ENCODE measurements at places on chromosomes 1 and 21. TPM values are rescaled to one million over a fixed set of nuclear protein-coding genes. Genes with fewer than 3 reads are reported as not detected.
A peak's percentile ranks its signal among the peaks of the same experiment; 100 is the strongest.

DNA sequence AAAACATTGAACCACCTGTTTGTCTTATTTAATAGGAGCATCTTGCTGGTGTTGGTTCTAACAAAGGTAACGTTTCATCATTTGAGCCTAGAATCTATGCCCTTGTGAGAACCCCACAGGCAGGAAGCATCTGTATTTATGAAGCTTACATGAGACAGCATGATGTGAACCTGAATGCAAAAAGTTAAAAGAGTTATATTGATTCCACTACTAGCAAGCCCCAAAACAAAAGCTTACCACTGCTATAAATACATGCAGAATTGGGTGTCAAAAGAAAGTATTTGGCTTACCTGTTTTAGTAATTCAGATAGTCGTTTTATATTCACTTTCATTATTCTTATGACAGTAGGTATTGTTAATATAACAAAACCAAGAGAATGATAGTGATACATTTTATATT lies 301.2 kb upstream of the ADGRL2 start:
- no peak for DNase-seq

DNA sequence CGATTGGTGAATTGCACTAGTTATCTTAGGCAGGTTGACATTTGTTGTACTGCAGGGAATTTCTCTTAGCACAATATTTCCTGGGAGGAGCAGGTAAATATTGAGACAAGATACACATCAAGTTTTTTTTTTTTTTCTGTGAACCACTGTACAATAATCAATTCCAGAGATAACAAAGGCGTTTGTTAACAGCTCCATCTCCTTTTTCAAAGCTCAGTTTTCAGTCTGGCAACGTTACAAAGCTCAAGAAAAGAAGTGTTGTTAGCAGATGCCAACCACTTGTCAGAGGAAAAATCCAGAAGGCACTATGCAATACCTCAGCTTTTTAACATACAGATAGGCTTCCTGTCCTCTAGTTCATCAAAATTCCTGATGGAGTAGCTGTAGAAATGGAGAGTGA lies 40.9 kb upstream of the DAB1 start:
- no peak for DNase-seq

DNA sequence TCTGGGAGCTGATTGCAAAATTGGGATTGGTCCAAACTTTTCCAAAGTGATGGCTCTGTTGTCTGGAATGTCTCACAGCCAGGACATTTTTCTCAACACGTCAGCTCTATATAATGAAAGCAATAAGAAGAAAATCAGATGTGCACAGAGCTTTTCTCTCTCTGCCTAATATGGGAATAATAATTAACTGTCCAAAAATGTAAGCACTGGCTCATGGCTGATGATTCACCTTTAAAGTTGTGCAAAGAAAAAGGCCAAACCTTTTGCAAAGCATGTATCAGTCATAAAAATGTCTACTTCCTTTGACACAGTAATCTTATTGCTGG lies 30.4 kb downstream of the ZNF281 start:
- no peak for DNase-seq

DNA sequence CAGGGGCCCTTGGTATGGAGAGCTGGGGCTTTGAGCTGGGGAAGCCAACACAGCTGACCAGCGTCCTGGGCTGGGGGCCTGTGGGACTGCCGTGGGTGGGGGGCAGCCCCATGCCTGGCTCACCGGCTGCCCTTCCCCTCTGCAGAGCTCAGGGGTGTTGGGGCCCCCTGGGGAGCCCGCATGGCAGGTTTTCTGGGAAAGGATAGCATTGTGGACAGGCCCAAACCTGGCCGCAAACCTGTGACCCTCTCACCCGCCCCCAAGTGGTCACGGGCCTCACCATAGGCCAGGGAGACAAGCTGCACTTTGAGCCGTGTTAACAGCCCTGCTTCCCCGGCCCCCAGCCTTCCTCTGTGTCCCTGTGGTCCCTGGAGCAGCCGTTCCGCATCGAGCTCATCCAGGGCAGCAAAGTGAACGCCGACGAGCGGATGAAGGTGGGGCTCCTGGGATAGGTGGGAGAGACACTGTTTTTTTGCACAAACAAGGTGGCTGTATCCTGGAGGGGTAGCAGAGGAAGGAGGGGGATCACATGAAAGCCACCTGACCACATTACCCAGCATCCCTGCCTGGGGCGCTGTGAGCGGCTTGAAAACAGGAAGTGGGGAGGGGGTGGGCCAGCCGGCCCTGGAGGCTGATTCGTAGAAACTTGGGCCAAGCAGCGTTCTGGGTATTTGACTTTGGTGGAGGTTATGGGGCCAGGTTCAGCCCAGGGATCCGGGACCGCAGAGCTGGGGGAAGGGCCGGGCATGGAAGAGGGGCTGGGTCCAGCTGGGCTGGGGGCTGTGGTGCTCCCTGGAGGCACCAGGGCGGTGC lies 65.9 kb downstream of the PIK3CD start:
- DNase-seq = peak; percentile 90

- no peak for DNase-seq
Measured at GRCh38 chr1:57578680-57579079, 154.8 kb upstream of the DAB1 start.

Gene FCN3
- not detected for polyA plus RNA-seq

DNA sequence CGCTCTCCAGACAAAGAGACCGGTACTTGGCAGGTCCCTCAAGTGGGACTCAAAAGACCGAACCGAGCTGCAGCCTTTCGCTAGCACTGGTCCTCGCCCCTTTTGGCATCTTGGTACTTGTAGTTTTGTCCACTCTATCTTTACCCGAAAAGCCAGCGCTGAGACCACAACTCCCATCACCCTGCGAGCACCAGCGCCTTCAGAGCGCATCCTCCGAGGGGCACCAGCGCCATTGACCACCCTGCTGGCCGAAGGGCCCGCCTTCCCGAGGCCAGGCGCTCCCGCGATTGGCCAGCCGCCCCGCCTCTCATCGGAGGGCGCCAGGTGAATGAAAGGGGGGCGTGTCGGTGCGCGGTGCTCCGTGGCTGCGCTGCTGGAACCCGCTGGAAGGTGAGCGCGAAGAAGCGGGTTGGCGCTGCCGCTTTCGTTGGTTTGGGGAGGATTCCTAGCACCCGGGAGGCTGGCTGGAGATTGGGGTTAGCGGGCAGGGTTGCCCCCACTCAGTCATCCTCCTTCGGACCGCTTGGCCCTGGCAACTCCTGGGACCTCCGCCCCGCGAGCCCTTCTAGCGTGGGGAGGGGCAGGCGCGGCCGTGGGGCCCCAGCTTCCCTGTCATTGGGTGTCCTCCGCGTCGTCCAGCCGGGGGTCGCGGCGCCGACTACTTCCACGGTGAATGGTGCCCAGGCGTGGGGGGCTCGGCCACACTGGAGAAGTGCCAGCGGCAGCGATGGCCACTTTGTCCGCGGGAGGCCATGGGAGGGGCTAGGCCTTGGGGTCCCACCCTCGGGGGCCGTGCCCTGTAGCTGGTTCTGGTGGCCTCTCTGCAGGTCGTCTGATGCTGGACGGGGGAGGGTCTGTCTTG lies at the start of gene ZBTB8B:
Gene ZBTB8B, plus strand, starts transcription at position 357 of the 862 bp plus-strand sequence. CDS start 5,553 bp downstream, outside the sequence.
- peak; percentile 32 for DNase-seq

Gene RGS18
- polyA plus RNA-seq = 1.3 TPM

Gene GLUL
- 73.3 TPM for polyA plus RNA-seq

- no peak for DNase-seq
Measured at GRCh38 chr1:53747841-53748240, 8.9 kb upstream of the GLIS1 start.

Gene NBL1
- not detected for polyA plus RNA-seq

DNA sequence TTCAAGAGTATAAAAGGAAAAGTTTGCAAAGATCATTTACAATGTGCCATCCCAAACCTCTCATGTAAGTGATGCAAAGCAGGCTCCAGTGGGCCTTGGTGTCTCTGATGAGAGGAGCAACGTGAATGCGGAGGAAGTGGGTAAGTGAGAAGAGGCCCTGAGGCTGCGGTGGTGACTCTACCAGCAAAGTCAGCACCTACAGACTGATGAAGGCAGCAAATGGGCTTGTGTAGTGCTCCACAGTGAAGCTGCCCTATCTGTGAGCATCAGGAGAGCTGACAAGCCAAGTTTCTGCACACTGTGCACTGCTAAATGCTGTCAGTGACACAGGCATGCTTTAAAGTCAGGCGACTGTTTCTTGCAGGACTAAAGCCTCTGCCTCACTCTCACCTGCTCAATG lies 15.6 kb upstream of the RAP1A start:
- DNase-seq = peak; percentile 67

DNA sequence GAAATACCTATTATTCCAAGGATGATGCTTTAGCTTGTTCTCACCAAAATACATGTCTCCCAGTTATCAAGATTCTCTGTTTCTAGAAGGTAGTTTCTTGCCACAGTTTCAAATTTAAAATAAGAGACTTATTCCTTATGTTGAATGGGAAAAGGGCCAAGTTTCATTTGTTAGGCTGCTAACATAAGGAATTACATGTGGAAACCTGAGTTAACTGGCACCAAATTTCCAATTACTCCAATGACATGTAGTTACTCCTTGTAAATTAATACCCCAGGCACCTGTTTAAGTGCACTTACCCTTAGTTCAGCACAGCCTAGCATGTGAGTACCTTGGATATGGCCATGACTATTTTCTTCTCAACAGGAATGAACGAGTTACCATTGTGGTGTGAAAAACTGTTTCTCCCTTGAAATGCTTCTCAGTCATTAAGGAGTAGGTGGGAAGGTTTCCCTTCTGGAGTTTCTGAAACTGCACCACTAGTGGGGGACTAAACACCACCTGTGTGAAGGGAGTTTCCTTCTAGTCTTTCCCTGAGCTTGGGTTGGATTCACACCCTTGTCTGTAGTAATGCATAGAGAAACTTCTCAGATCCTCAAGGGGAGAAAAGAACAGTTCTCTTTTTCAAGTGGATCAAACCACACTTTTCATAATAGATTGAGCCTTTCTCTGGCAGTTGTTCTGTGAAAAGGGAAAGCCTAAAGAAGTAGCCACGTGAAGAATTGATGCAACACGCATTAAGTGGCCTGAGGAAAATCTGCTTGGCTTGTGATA lies 32.3 kb upstream of the LRRC8C start:
- no peak for DNase-seq

DNA sequence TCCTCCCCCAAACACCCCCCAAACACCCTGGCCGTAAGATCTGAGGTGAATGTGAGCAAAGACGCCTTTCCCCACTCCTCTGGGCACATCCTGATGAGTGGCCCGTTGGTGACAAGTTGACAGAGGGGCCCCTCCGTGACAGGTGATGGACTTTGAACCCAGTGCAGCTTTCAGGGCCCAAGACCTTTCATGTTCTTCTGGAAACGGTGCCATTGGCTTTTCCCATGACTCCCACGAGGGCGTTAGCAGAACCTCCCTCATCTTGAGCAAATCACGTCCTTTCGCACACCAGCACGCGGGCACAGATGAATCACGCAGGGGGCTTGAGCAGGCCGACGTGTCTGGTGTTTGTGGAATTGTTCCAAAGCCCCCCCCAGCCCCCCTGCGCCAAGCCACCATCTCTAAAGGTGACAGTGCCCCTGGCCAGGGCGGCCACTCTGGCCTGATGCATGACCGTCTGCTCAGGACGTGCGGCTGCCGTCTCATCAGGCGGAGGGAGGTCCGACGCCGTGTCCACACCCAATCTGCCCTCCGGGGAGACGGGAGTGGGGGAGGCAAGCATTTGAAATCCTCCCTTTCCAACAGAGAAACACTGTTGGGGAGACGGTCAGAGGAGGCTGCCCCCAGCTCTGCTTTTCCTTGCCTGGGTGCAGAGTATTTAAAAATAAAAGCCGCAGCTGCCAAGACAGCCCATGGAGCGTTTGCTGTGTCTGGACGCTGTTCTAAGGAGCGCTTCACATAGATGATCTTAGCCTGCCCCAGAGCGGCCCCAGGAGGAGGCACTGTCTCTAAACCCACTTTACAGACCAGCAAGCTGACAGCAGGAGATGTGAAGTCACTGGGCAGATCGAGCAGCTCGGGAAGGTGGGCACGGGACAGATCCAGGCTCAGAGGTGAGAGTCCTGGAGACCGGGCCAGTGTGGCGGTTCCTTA lies 98.3 kb upstream of the ARHGEF16 start:
- no peak for DNase-seq

DNA sequence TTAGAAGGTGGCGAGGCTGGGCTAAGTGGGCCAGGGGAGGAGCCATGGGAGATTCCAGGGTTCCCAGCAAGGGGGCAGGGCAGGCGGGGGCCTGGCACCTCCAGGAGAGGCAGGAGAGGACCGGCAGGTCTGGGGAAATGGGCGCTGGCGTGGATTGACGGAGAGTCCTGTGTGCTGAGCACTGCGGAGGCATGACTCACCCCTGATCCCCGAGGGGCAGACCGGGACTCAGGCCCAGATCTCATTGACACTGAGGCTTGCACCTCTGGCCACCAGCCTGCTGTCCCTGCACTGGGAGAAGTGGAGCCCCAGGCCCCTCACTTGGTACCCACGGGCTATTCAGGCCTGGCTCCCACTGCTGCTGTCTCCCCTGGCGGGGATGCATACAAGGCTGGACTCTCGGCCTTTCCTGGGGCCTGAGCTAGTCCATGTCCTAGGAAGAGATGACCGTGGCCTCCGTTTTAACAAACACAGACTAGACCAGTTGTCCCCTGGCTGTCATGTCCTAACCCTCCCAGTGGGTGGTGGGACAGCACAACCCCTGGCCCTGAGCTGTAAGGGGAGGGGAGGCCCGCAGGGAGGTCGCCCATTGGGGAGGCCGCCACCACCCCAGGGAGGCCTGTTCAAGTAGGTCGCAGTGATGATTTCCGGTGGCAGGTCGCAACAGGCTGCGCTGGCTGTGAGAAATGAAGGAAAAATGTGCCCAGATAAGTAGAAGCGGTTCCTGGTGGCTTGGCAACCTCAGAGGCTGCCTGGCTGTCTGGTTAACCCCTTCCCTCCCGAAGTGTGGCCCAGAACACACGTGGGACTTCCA lies 39.7 kb downstream of the RIPK4 start:
- no peak for DNase-seq

- no peak for DNase-seq
Measured at GRCh38 chr1:153866045-153866850, 56.5 kb downstream of the GATAD2B start.

Gene SLC5A9
- polyA plus RNA-seq = not detected

- DNase-seq = no peak
Measured at GRCh38 chr1:116804736-116805135, 50.5 kb downstream of the CD2 start.

GRCh38 chr1:178494569-178494971 lies 2.2 kb downstream of the CLEC20A start:
- DNase-seq = no peak

GRCh38 chr1:15507278-15507677 lies 16.7 kb downstream of the CASP9 start:
- DNase-seq = no peak

DNA sequence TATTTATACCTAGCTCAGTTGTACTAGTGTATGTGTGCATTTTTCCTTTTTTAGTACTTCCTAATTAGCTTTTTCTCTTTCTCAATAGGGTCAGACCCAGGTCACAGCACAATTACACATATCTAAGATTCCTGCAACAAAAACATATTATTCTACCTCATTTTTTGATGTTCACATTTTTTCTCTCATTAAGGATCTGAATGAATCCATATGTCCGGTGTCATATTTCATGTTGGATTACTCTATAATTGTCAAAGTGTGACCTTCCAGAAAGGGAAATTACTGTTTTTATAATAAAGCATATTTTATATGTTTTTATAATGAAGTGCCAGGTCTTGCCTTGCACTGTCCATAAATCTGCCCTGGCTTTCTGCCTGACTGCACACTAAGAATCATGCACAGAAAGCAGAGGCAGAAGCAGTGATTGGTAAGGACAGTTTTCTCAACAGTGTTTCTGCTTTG lies 143.7 kb downstream of the KCNT2 start:
- no peak for DNase-seq
